ENCODE measurements at places on chromosomes 4 and X.

DNA sequence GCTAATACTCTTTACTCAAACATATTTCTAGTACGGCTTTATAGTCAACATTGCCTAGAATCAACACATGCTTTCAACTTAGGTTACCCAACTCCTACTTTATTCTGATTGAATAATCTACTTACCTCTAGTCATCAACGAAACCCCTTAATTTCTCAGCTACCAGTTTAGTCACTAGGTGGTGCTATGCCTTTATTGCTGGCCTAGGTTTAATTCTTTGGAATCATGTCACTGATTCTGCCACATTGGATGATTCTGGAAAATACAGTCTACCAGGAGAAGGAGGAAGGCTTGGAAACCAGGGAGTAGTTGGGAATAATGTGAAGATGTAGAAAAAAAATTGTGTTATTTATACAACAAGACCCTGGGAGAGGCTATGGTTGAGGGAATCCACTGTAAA lies 167.7 kb downstream of the DCAF12L2 start:
- no peak for DNase-seq

- no peak for DNase-seq
Measured at GRCh38 chr4:83231620-83232076, 53.0 kb downstream of the COQ2 start.

DNA sequence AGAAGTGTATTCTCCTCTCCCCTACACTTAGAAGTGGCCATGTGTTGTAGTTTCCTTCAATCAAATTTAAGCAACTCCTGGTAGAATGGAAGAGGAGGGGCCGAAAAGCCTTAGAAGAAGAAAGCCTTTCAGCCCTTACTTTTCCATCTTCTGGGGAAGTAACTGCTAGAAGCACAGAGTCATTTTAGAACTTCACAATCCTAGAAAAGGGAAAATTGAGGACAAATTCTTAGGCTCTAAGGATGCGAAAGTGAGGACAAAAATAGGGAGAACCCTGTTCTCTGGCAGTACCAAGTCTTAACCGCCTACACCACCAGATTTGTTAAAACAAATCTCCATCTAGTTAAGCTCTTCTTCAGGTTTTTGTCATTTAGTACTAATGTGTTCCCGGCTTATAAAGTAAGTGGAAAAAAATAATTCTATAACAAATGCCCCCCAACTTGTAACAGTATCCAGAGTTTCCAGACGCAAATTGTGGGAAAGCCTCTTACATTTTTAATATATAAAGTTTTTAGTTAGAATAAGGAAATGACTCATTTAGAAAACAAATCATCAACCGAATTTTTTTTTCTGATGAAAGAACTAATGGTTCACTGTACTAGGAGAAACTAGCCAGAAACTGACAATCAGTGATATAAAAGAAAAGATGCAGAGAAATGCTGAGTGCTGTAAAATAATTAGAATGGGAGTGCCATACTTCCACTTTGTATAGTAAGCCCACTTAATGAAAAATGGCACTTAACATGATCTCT lies 76.0 kb downstream of the ARAP2 start:
- DNase-seq: no peak

GRCh38 chr4:26607776-26608175 lies 23.9 kb downstream of the TBC1D19 start:
- DNase-seq: no peak

GRCh38 chr4:73917081-73917501 lies 47.9 kb downstream of the CXCL1 start:
- no peak for DNase-seq

DNA sequence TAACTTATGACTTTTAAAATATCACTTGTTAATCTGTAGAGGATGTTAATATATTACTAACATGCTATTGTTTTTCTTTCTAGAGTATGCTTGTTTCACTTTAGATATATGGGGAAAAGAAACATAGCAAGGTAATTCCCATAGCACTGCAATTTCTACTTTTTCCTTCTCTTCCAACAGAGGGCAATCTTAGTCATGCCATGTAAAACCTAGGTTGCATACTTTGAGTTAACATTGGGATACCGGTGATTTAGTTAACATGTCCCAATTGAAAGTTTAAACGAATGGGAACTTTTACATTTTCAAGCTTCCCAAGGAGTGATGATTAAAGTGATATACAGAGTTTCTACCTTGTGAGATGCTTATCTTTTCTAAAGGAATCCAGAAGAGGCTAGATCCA lies 89.4 kb upstream of the IL13RA1 start:
- DNase-seq: no peak

DNA sequence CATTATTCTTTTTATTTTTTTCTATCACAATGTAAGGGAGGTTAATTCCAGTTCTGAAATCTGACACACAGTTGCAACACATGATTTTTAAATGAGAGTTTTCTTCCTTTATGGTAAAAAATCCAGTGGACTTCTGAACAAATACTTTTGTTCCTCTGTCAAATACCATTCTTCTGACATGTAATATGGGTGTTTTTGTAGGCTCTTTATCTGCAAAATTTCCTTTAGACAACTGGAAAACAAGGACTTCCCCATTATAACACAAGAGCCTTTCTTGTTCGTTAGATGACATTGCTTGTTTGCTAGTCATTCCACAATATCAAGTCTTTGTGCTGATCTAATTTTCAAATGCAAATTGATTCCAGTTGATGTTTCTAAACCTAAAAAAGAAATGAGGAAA lies 7.7 kb downstream of the FANCB start:
- DNase-seq: no peak

DNA sequence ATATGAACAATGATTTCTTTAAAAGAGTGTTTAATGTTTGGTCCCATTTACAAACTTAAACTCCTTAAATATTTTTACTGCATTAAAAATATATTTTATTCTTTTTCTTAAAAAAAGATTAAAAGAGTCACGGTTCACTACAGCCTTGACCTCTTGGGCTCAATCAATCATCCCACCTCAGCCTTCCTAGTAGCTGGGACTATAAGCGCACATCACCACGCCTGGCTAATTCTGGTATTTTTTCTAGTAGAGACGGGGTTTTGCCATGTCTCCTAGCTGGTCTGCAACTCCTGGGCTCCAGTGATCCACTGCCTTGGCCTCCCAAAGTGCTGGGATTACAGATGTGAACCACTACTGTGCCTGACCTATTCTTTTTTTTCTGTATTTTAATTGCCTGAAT lies 104.7 kb upstream of the TLR2 start:
- no peak for DNase-seq

- DNase-seq: no peak
Measured at GRCh38 chrX:8424912-8425311, 39.7 kb upstream of the VCX3B start.

GRCh38 chrX:39772057-39772832 lies 325.5 kb downstream of the BCOR start:
- DNase-seq: no peak

DNA sequence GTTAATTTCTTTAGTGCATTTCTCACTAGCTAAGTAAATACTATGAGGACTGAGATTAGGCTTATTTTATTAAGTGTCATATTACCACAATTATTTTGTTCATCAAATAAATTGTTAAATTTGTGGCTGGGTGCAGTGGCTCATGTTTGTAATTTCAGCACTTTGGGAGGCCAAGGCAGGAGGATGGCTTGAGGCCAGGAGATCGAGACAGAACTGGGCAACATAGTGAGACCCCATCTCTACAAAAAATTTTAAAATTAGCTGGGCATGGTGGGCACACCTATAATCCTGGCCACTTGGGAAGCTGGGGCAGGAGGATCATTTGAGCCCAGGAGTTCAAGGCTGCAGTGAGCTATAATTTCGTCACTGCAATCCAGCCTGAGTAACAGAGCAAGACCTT lies 6.8 kb downstream of the SEC24D start:
- no peak for DNase-seq

DNA sequence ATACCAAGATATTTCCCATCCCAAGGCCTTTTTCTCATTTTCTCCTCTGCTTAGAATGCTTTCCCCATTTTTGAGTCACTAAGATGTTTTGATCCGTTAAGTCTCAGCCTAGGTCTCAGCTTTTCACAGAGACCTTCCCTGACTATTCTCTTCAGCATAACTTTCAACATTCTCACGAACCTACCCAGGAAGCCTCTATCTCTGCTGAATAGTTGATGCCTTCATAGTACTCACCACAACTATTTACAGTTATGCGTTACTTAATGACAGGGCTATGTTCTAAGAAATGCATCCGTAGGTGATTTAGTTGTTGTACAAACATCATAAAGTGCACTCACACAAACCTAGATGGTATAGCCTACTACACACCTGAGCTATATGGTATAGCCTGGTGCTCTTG lies 64.5 kb downstream of the ARL9 start:
- no peak for DNase-seq

DNA sequence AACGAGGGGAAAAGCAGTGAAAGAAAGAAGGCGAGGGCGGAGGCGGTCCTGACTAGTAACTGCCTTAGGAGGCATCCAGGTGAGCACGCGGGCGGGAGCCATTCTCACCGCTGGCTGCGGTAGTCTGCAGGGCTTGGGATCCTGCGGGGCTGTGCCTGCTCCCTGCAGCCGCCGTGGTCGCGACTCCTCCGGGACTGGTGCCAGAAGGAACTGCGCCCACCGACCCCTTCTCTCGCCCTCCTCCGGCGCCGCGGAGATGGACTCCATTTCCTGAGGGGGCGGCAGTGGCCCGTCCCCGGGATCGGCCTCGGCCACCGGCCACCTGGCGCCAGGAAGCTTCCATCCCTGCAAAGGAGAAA lies 543 bp downstream of the NFXL1 start:
- no peak for DNase-seq

All from anterior cingulate cortex (tissue), 58 donors.